ENCODE measurements at places on chromosomes 6 and 20. TPM values are rescaled to one million over a fixed set of nuclear protein-coding genes. Genes with fewer than 3 reads are reported as not detected.

DNA sequence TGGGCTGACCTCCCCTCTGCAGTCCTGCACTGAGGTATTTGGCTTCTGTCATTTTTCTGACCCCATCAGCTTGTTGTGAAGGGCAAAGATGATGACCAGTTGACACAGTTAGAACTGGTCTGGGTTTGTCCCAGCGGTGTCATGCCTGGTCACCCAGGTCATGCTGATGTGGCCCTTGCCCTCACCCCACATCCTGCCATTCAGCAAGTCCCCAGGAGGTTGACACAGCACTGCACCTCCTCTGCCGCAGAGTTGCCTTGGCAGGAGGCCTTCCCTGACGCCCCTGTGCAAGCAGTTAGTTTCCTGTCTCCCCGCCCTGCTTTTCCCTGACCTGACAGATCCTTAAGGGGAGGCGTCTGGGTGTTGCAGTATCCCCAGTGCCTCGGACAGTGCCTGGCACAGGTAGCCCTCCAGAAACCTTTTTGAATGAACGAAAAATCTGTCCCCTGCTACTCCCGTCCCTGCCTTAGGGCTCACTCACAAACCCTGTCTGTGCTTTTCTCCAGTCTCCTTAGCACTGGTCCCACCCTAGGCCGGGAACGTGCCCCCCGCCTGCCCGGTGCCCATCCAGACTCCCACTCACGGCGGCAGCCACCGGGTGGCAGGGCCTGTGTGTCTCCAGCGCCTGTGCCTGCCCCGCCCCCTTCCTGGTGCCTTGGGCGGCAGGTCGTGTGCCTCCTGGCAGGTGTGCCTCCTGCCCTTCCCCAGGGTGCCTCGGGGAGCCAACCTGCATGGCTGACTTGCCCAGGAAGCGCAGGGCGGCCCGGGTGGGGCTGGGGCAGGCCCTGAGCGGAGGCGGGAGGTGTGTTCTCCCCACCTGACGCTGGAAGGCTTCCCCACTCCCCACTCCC, 146.3 kb upstream of the RNF24 start:
- peak; percentile 54 for DNase-seq
- peak overlapping the region; percentile 42 for H3K27ac ChIP-seq
- no peaks in the 10 kb centered on the region for H3K27me3 ChIP-seq
- no peaks in the 10 kb centered on the region for H3K36me3 ChIP-seq
- H3K4me3 ChIP-seq: no peak overlapping the region

GRCh38 chr20:50464026-50464724, 46.0 kb upstream of the PTPN1 start:
- H3K4me3 ChIP-seq: no peak overlapping the region
- no peaks in the 10 kb centered on the region for H3K27me3 ChIP-seq
- H3K27ac ChIP-seq: no peak overlapping the region
- no peaks in the 10 kb centered on the region for H3K36me3 ChIP-seq
- no peaks in the 10 kb centered on the region for H3K4me1 ChIP-seq
- DNase-seq: peak; percentile 34

The PGC gene
- total RNA-seq: 18.4 TPM

The C6orf163 gene
- total RNA-seq: 7.4 TPM

The DACT2 gene
- total RNA-seq: 28.1 TPM

DNA sequence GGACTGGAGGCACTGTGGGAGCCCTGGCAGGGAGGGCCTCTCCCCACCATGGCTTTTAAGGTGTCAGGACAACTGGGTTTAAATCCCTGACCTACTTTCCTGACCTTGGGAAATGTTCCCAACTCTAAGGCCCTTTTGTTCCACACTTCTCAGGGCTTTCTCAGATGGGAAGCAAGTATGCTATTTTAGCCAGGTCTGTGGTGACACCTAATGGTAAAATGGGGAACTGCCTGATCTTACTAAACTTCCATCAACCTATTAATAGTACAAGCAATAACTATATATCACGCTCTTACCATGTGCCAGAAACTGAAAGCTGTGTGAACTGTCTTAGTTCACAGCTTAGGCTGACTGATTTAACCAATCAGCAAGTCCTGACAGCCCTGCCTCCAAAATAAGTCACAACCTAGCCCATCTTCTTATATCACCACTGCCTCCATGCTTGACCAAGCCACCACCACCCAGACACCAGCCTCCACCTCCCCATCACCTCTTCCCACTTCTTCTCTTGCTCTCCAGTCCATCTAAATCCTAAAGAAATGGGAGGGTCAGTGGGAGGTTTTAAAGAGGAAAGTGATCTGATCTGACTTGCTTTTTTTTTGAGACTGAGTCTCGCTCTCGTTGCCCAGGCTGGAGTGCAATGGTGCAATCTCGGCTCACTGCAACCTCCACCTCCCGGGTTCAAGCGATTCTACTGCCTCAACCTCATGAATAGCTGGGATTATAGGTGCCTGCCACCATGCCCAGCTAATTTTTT, 6.9 kb upstream of the BLCAP start:
- H3K36me3 ChIP-seq: no peaks in the 10 kb centered on the region
- no peaks in the 10 kb centered on the region for H3K27me3 ChIP-seq
- no peak overlapping the region for H3K4me3 ChIP-seq
- no peaks in the 10 kb centered on the region for H3K4me1 ChIP-seq
- H3K27ac ChIP-seq: no peak overlapping the region

The ARFGEF3 gene
- 80.1 TPM for total RNA-seq

DNA sequence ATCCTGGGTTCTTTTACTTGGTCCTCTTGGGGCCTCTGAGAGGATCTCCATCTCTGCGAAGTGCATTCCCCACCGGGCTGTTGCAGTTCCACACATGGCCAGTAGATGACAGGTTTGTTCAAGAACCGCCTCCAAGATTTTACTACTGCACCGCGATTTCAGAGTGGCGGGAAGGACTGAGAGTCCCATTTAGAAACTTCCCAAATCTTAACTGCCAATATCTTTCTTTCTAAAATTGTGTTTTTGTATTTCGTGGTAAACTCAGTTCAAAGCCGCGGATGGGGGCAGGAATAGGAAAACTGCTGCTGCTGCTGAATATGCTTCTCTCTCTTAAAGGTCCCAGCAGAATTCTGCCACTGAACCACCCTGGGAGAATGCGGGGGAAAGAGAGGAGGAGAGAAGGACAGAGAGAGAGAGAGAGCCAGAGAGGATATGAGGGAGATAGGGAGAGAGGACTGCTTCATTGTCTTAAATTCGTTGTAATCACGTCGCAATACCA, 8.6 kb upstream of the BTNL2 start:
- H3K4me1 ChIP-seq: no peaks in the 10 kb centered on the region
- no peak overlapping the region for H3K27ac ChIP-seq
- no peak overlapping the region for H3K4me3 ChIP-seq
- no peaks in the 10 kb centered on the region for H3K36me3 ChIP-seq
- DNase-seq: peak; percentile 72

The TPBG gene
- 24.7 TPM for total RNA-seq

- no peak for DNase-seq
- no peak overlapping the region for H3K27ac ChIP-seq
- H3K4me3 ChIP-seq: no peak overlapping the region
- no peaks in the 10 kb centered on the region for H3K27me3 ChIP-seq
Measured at GRCh38 chr6:114611696-114612095, 268.9 kb upstream of the HS3ST5 start.
